ENCODE measurements at places on chromosomes 2 and 18.

GRCh38 chr2:10196948-10197696, 74.6 kb downstream of the RRM2 start:
- DNase-seq, result no peak

GRCh38 chr2:207230261-207231105, 64.7 kb upstream of the KLF7 start:
- peak; percentile 72 for DNase-seq

DNA sequence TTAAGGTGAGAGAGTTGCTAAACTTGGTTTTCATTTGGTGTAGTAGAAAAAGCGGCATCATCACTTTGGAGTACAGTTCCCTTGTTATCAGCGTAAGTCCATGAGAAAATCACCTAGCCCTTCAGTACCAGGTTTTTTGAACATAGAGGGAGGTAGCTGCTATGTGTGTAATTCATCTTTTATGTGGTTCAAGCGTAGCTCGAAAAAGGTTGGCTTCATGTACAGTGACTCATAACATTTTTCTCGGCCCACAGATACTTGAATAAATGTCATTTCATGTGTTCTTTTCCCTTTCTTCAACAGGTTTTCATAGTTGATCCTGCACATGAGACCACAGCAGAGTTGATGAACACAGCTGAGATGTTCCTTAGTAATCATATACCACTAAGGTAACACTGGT, 43.6 kb downstream of the UGGT1 start:
- no peak for DNase-seq

DNA sequence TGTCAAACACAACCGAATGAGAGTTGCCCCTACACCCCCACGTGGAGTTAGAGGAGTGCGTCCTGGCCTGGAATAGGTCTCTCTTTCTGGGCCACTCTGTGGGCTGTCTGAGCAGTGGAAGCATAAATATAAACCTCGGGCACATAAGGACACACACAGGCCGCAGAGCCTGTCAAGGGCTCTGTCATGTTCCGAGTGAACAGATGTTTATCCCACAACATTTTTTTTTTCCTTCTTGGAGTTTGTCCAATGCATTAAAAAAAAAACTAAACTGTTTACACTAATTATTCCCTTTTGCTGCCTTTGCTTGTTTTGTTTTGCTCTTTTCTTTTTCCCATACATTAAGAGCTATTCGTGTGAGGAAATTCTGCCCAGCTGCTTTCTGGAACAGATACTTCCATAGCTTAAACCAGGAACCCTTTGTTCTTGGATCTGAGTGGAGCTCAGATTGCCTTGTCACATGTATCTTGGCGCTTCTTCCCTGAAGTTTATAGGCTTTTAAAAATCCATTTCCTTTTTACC, 228.3 kb upstream of the FOSL2 start:
- no peak for DNase-seq

- no peak for DNase-seq
These were observed 11.4 kb downstream of the CCDC88A start for GRCh38 chr2:55408098-55408882.

GRCh38 chr2:48633143-48633542, 15.5 kb downstream of the GTF2A1L start:
- no peak for DNase-seq

Measured in iPS-NIHi11 (cell line).